ENCODE measurements at places on chromosomes 6 and 20.

DNA sequence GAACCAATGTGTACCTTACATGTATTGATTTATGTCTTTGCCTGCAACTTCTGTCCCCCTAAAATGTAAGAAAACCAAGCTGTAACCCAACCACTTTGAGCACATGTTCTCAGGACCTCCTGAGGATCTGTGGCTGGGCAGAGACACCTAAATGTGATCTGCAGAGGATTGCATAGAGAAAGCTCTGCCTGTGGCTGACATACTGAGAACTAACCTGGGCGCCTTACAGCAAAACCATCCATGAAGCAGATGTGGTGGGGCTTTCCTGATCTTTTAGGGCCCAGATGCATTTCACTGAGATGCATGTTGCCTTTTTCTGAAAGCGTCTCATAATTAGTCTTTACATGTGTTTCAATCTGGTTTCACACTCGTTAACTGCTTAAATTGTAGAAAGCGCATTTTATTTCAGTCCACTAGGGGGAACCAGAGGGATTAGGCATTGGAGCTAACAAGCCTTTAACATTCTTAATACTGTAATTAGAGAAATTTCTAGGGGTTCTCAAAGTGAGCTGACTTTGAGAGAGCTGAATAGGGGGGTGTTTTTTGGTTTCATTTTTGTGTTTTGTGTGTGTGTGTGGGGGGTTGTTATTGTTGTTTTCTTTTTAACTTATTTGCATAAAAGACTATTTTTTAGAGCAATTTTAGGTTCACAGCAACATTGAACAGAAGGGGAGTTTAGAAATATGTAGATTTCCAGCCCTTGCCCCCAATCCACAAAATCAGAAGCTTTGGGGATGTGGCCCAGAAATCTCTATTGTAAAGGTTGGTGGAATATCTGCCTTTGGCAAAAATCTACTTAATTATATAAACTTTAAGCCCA, 50.9 kb upstream of the FAM184A start:
- no peak for DNase-seq

- no peak for DNase-seq
These were observed 25.9 kb downstream of the GLP1R start for GRCh38 chr6:39074486-39074885.

- DNase-seq, result no peak
These were observed 35.3 kb downstream of the TAF4 start for GRCh38 chr20:62030357-62030756.

GRCh38 chr6:154428897-154429296, 72.3 kb upstream of the IPCEF1 start:
- no peak for DNase-seq

DNA sequence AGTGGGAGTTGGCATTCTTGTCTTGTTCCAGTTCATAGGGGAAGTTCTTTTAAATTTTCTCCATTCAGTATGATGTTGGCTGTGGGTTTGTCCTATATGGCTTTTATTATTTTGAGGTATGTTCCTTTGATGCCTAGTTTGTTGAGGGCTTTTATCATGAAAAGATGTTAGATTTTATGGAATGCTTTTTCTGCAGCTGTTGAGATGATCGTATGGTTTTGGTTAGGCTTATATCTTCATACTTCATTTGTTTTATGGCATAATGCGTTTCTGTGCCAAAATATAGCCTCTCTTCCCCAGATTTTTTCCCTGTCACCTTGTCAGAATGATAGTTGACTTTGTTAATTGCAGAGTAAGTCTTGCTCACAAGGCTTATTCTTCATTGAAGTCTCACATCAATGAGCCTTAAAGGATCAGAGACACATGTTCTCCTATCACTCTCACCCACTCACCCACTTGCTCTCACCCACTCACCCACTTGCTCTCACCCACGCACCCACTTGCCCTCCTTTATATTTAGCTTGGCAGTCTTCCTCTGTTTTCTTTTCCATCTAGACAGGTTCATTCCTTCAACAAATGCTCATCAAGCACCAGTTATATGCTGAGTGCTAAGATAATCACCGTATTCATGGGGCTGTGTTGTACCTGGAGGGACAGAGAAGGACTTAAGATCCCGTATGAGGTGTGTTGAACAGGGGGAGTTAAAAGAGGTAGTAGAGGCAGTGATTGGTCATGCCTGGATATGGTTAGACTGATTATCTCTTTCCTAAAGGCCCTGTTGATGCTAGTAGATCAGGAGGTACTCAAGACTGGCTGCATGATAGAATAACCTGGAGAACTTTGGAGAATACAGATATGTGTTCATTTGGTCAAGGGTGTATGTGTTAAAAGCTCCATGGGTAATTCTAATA, 19.3 kb downstream of the UST start:
- no peak for DNase-seq

DNA sequence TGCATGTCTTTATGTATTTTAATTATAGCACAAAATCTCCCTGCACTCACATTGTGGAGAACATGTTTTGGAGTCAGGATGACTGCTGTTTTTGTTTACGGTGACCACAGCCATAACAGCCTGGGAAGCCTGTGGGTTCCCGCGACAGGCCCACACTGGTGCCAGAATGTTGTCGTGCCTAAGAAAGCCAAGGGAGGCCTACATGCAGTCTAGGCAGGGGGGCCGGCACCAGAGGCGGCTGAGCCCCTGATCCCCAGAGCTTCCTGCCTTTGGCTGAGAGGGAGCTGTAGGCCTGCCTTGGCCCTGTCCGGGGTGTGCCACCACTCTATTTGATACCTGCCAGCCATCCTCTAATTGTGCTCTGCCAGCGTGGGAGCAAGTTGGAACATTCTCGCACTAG, 46.7 kb downstream of the TBC1D7 start:
- no peak for DNase-seq

DNA sequence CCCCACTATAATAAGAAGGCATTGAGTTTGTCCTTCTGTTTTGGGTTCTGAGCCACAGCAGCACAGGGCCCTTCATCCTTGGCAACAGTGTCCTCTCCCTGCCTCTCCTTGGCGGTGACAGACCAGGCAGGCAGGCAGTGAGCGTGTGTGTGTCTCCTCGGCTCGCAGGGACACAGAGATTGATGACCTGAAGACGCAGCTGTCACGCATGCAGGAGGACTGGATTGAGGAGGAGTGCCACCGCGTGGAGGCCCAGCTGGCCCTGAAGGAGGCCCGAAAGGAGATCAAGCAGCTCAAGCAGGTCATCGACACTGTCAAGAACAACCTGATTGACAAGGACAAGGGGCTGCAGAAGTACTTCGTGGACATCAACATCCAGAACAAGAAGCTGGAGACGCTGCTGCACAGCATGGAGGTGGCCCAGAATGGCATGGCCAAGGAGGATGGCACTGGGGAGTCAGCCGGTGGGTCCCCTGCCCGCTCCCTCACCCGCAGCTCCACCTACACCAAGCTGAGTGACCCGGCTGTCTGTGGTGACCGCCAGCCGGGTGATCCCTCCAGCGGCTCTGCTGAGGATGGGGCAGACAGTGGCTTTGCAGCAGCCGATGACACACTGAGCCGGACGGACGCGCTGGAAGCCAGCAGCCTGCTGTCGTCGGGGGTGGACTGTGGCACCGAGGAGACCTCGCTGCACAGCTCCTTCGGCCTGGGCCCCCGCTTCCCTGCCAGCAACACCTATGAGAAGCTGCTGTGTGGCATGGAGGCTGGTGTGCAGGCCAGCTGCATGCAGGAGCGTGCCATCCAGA, 24.0 kb downstream of the SDCBP2 start:
- no peak for DNase-seq

GRCh38 chr6:170068496-170068895, 222.4 kb downstream of the DLL1 start:
- DNase-seq, result no peak

DNA sequence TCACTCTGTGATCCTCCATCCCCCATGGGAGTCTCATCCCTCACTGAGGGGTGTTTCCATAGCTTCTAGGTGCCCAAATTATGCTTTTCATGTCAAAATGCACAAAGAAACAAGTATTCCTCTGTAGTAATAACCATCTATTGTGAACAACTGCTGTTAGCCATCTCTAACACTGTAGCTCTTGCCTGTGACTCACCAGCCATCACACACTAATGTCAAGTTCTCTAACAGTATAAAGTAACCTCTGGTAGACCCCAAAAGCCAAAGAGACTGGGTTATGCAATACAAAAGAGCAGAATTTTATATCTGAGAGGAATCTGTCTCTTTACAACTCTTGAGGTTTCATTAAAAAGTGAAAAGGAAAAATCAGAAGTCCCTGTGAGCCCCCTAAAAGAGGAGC, 25.4 kb upstream of the IYD start:
- DNase-seq, result no peak

Data from esophagus squamous epithelium (tissue), 5 donors.